Activated naive CD8-positive, alpha-beta T cell treated with anti-CD3 and anti-CD28 coated beads, Interleukin-2, amount 10 ng/mL, durations not matched to agents 7 days and 5 days (primary cell): ENCODE measurements at places on chromosomes 4 and X. TPM values are rescaled to one million over a fixed set of nuclear protein-coding genes. Genes with fewer than 3 reads are reported as not detected.

DNA sequence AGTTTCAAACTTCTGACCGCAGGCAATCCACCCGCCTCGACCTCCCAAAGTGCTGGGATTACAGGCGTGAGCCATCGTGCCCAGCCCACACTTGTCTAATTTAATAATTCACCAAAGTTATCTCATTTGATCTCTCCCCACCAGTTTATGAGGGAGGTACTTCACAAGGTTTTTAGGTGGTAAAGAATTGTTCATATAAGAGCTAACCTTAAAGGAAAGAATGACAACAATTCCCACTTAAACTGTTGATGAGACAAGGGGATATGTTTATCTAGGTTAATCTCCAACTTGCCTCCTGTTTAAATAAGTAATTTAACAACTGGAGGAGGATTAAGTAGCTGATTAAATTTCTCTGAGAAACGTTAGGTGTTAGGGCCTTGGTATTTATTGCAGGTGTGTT lies 117.6 kb upstream of the CBLL2 start:
- no peaks in the 10 kb centered on the region for H3K36me3 ChIP-seq
- H3K4me3 ChIP-seq, result no peak overlapping the region
- no peaks in the 10 kb centered on the region for H3K4me1 ChIP-seq
- H3K27me3 ChIP-seq, result peaks cover 2% of the 10 kb centered on the region
- DNase-seq, result no peak
- H3K27ac ChIP-seq, result no peak overlapping the region

DNA sequence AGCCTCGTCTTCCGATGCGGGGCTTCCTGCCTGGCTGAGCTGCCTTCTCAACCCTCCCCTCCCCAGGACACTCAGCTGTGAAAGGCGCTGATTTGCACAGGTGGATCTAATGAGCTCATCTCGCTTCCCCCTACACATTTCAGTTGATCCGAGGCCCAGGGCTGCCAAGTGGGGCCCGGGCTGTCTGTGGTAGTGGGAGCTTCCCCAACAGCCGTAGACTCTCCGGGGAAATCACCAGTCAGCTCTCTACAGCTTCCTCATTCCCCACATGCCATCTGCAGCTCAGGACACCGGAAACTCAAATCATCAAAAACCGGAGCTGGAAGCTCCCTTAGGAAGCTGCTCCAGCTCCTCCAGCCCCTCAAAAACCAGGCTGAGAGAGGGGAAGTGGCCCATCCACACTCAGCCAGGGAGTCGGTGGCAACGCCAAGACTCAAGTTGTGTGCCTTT lies 56.2 kb downstream of the SMIM20 start:
- no peak overlapping the region for H3K4me3 ChIP-seq
- peaks cover 3% of the 10 kb centered on the region for H3K27me3 ChIP-seq
- no peak for DNase-seq
- H3K27ac ChIP-seq, result no peak overlapping the region

GRCh38 chr4:147591106-147591505 lies 26.1 kb upstream of the TMEM184C start:
- H3K36me3 ChIP-seq, result no peaks in the 10 kb centered on the region
- H3K4me1 ChIP-seq, result peaks cover 5% of the 10 kb centered on the region
- DNase-seq, result no peak

DNA sequence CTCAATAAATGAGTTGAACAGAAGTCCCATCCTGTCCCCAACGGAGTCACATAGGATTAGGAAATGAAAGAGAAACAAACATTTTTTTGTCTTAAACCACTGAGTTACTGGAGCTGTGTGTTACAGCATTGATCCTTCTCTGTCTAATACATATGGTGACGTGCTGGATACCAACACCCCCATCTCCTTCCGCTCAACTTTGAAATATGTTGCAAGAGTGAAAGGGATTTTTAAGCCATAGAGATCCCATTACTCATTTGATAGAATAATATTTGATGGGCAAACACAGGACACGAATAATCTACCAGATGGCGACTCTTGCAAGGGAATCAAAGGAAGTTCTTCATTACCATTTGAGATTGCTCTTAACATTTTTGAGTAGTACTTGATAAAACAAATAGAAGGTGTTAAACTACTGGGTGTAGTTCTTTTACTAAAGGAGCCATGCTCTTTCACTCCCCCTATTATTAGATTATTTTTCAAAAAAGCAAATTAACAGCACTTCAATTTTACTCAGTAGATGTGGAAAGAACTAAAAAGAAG lies 140.5 kb downstream of the PACRGL start:
- no peak for DNase-seq
- peaks cover 2% of the 10 kb centered on the region for H3K36me3 ChIP-seq
- no peak overlapping the region for H3K27ac ChIP-seq
- no peaks in the 10 kb centered on the region for H3K4me1 ChIP-seq
- H3K27me3 ChIP-seq, result no peaks in the 10 kb centered on the region
- H3K4me3 ChIP-seq, result no peak overlapping the region

DNA sequence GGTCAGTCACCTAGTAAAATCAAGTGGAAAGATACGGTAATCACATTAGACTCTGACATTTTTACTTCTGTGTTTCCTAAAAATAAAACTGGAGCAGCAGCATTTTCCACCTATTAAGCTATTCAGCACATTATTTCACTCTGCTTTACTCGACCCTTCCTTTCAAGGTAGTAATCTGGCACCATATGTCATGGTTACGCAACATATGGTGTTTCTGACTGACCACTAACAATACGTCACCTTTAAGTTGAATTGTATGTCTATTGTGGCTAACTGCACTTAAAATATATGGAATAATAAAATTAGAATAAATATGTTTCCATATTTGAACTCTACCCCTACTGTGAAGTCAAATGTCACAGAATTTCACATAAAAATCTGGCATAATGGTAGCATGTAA lies 168.8 kb downstream of the CDS1 start:
- H3K4me3 ChIP-seq, result no peak overlapping the region
- no peak for DNase-seq
- no peak overlapping the region for H3K27ac ChIP-seq
- H3K36me3 ChIP-seq, result no peaks in the 10 kb centered on the region
- H3K27me3 ChIP-seq, result peaks cover 4% of the 10 kb centered on the region

DNA sequence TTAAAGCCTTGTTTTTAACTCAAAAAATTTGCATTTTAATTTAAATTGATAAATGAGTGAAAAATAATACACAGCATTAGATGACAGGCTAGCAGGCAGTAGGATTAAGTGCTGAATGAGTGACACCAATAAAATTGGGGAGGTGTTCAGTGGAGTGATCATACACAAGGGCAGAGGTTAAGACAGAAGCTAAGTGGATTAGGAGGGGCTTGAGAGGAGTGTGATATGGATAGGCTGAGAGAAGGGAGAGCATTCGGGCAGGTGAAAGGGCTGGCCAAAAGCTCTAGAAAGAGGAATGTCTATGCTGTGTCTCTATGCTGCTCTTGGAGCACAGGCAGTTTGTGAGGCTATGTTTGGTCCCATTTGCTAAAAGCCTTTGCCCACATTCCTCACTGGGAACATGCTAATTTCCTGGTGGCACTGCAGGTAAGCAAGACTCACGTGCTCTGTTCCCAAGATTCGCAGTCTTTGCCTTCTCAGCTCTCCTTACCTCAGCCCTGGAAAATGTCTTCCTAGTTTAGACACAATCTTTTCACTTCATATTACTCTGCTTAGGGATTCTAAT lies 52.8 kb upstream of the CCSER1 start:
- no peak for DNase-seq
- H3K27ac ChIP-seq, result no peak overlapping the region
- H3K27me3 ChIP-seq, result peaks cover 2% of the 10 kb centered on the region
- H3K4me3 ChIP-seq, result no peak overlapping the region
- no peaks in the 10 kb centered on the region for H3K4me1 ChIP-seq

DNA sequence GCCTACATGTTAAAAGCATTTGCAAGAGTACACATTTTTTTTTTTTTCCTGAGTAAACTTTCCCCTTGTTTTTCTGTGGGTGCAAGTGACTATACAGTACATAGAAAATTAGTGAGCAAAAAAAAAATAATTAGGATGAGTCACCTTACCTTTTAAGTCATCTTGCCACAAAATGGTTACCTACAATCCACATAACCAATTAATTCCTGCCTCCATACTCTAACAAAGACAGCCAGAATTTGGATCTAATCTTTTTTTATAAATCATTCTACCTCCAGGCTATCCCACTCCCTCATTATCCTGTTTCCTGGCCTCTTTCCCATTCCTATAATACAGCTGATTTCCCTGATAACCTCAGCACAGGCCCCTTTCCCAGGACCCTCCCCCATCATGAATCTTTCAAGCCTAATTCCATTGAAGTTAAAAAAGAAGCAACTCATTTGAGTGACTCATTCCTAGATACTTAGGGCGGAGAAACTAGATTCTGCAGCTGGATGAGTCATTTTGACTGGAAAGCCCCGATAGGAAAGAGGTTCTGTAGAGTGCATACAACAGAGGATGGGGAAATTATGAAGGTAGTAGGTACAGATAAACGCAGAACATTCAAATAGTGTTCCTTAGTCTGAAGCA lies 128.2 kb downstream of the C4orf51 start:
- peak overlapping the region; percentile 24 for H3K4me3 ChIP-seq
- peaks cover 58% of the 10 kb centered on the region for H3K36me3 ChIP-seq
- no peak for DNase-seq
- no peaks in the 10 kb centered on the region for H3K27me3 ChIP-seq
- peaks cover 19% of the 10 kb centered on the region for H3K4me1 ChIP-seq

DNA sequence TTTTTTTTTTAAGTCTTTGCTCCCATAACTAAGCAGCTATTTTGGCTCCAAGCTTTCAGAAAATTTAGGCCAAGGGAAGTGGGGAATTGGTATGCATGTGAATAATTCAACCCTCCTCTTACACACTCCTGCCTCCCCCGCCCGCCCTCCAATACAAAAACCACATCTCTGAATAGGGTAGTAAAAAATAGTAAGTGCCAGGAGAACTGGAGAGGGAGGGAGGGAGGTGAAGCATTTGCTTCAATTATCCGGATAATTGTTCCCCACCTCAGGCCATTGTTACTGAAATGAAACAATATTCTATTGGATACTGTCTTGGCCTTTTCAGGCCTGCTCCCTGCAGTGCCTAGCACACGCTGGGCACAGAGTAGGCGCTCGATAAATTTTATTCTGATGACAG lies 5.5 kb upstream of the GSX2 start:
- no peak overlapping the region for H3K4me3 ChIP-seq
- peaks cover 35% of the 10 kb centered on the region for H3K4me1 ChIP-seq
- H3K36me3 ChIP-seq, result no peaks in the 10 kb centered on the region
- no peak overlapping the region for H3K27ac ChIP-seq
- peaks cover 84% of the 10 kb centered on the region for H3K27me3 ChIP-seq

DNA sequence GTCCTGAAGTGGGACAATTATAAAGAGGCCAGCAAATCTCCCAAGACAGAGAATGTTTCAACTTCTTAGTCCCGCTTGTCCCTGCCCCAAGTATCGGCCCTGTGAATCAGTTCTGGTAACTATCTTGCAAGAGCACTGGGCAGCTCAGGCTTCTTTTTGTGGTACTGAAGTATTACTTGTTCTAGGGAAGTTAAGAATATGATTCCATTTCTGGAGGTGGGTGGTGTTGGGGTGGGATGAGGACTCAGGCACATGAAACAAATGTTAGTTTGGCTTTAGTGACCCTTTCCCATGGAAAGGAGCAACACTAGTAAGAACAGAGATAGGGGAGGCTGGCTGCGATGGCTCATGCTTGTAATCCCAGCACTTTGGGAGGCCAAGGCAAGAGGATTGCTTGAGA lies 28.9 kb downstream of the HOPX start:
- H3K4me1 ChIP-seq, result peaks cover 72% of the 10 kb centered on the region
- H3K4me3 ChIP-seq, result no peak overlapping the region
- H3K27ac ChIP-seq, result no peak overlapping the region
- no peak for DNase-seq

- no peak overlapping the region for H3K27ac ChIP-seq
- H3K4me3 ChIP-seq, result no peak overlapping the region
- peaks cover 54% of the 10 kb centered on the region for H3K27me3 ChIP-seq
- no peaks in the 10 kb centered on the region for H3K36me3 ChIP-seq
- no peak for DNase-seq
Measured at GRCh38 chr4:118348886-118349285, 3.9 kb downstream of the PRSS12 start.

- peak overlapping the region; percentile 11 for H3K4me3 ChIP-seq
- peaks cover 29% of the 10 kb centered on the region for H3K4me1 ChIP-seq
- H3K27ac ChIP-seq, result no peak overlapping the region
- peaks cover 36% of the 10 kb centered on the region for H3K36me3 ChIP-seq
- H3K27me3 ChIP-seq, result no peaks in the 10 kb centered on the region
Measured at GRCh38 chr4:17814140-17814539, 3.4 kb downstream of the NCAPG start.

GRCh38 chrX:97189668-97190067 lies 306.0 kb downstream of the RPA4 start:
- no peak for DNase-seq
- peaks cover 2% of the 10 kb centered on the region for H3K36me3 ChIP-seq
- no peak overlapping the region for H3K27ac ChIP-seq
- H3K4me3 ChIP-seq, result no peak overlapping the region
- no peaks in the 10 kb centered on the region for H3K4me1 ChIP-seq

- no peaks in the 10 kb centered on the region for H3K4me1 ChIP-seq
- DNase-seq, result no peak
- no peaks in the 10 kb centered on the region for H3K27me3 ChIP-seq
Measured at GRCh38 chr4:146256328-146256727, 42.0 kb downstream of the REELD1 start.

The ESX1 gene
- total RNA-seq, result not detected

The WAS gene
- total RNA-seq, result 146 TPM

The TENM3 gene
- total RNA-seq, result not detected

The ABHD18 gene
- total RNA-seq, result 23.3 TPM

The TEX13B gene
- not detected for total RNA-seq
